GM06990 (cell line): ENCODE measurements at places on chromosomes 7 and 10.

DNA sequence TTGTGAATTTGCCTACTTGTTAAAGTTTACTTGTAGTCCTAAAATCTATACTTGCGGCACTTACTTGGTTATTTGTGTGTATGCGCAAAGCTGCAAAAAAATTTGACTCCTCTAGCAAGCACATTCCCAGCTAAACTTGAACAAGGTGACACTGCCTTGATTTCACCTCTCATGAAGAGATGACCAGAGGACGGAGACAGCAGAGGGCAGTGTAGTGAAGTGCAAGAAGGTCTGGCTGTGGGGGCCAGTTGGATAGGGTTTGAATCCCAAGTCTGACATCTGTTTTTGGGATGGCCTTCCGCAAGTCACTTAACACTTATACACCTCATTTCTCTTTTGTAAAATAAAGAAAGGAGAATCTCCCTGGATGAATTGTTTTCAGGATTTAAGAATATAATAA, 15.7 kb downstream of the SLK start:
- DNase-seq = no peak

- peak; percentile 83 for DNase-seq
Observed at GRCh38 chr10:133276435-133277201, at the start of gene ADAM8. Gene ADAM8 (minus strand): TSS chr10:133276868. CDS start chr10:133276817, 51 bp downstream.

- DNase-seq = no peak
Observed at GRCh38 chr7:108581655-108582491, 12.2 kb downstream of the DNAJB9 start.

DNA sequence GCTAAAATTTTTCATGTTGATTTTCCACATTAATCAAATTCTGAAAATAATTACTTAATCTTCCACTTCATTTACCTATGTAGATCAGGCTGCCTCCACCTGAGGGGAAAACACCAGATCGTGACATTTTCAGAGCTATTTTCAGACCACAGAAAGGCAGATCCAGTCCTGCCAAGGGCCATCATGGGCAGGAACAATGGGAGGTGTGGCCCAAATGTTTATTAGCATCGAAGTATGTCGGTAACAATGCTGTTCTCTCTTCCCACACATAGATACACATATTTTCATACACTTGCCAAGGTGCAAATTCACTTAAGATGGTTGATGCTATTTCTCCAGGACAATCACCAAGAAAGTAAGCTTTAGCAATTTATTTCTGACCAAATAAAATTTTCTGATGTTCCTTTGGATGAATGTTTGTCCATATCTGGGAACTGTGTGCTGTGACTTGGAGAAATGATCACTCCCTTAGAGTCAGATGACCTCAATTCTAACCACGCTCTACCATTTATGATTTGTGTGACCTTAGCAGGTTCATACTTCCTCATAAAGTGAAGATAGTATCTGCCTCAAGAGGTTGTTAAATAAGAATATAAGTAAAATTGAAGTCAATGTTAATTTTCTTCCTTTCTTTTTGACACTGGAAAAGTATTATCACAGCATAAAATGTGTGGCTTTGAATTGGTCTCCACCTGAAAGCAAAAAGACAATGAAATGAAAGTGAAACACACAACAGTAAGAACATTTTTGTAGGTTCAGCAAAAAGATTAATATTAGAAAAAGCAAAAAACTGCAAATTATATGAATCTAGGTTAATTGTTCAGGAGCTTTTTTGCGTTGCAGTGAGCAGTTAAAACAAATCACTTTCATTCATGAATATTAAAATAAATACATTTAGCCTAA, 310.4 kb upstream of the PHF14 start:
- DNase-seq = no peak

DNA sequence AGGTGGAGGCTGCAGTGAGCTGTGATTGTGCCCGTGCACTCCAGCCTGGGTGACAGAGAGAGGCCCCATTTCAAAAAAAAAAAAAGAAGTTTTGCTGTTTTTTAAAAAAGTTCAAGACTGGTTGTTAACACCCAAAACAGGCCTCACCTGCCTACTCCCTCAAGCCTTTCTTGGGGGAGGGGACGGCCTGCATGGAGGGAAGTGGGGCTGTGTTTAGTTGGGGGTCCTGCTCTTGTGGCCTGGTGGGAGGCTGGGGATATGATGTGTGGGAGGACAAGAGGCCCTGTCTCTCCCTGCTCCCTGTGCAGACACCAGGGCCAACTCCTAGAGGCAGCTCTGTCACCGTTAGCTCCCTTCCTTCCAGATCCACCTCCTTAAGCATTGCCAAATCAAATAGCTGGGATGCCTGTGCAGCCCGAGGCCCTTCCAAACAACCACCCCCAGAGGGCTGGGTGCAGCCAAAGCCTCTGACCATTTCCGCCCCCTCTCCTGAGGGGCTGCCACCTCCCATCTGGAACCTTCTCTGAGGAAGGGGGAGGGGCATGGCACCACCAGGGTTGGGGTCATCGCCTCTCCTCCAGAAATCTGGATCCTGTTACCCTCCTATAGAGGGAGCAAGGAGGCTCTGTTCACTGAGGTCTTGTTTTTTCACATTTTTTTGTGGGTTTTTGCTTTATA, 32.9 kb upstream of the ANKRD2 start:
- no peak for DNase-seq

- DNase-seq = no peak
Observed at GRCh38 chr10:110789604-110790433, 81.9 kb upstream of the PDCD4 start.

DNA sequence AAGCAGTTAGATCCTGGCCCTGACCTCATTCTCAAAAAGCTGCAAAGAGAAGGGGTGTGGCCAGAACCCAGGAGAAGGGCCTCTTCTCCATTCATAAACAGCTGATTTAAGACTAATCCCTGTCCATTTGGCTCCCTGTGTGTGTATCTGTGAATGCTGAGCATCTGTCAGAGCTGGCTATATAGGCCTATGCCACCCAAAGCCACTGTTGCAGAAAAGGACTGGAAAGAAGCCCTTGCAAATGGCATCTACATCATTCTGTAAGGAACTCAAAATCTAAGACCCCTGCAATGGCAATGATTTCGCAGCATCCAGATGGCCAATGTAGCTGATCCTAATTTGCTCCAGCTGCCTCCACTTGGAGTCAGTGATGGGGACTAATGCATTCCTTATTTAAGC, 384.5 kb downstream of the KCNMA1 start:
- DNase-seq = no peak

GRCh38 chr7:1856161-1856887, 186.2 kb downstream of the ELFN1 start:
- no peak for DNase-seq

DNA sequence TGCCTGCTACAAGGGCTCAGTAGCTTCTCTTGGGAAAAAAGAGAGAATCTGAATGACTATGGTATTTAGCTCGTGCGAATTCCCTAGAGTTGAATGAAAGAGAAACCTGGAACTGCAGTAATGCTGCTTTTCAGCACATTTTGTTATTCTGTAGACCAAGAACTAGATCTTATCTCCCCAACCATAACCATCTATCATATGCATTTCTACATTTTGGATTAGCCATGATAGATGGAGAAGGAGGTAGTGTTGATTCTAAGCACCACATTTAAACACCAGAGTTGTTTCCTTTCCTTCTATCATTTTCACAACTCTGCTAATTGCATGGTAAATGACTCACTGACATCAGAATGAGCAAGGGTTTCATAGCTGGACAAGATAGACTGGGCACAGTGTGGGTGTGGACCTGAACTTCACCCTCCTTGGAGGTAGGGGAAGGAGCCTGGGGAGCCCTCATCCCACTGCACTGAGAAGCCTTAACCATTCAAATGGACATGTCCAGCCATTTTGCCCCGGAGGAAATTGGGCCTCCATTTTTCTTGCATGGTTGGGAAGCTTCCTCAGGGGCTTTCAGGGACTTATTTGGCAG, 55.3 kb upstream of the BMPER start:
- no peak for DNase-seq

DNA sequence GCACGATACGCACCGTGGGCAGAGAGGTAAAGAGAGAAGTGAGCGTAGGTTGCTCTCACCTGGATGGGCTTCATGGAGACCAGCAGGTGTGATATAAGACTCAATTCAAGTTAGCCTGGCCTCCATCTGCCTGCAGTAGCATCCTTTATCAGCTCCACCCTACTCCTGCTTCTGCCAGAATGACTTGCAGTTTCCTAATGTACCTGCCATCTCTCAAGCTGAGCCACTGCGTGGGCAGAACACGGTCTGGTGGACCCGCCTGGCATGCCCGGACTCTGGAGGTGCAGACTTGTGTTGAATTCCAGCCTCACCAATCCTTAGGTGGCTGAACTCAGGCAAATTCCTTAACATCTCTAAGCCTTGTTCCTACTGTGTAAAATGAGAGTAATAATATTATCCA, 64.3 kb downstream of the STEAP1B start:
- DNase-seq = no peak

DNA sequence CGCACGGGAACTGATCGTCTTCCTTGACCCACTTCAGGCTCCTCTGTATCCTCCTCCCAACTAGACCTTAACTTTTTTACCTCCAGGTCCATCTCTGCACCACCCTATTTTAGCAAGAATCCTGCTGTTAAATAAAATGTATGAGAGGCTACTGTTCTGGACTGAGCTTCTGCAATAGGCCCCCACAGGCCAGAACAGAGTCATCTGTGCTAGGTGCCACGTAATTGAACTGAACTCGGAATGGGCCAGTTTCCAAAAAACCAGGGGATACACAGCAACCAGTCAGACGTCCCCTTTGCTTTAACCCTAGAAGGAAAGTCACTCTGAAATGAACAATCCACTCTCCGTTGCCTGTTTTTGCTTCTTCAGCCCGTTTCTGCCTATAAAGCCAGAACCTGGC, 71.3 kb downstream of the CHST15 start:
- no peak for DNase-seq

DNA sequence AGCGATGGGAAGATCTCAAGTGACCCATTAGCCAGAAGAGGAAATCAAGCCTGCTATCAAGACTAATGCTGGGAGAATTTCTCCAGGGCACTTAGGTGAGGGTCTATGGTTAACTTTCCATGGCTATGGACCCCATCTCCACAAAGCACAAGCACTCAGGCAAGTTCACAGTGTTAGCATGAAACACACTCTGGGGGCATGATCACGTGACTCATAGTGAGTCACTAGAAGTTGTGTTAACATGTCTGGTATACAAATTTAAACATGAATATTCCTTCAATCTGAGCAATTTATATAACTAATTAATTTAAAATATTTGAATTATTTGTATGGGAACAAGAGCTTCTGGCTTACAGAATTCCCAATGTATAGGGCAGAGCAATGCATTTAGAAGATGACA, 131.8 kb downstream of the FAM204A start:
- no peak for DNase-seq

- no peak for DNase-seq
Observed at GRCh38 chr10:5490032-5490431, 9.3 kb downstream of the CALML5 start.

DNA sequence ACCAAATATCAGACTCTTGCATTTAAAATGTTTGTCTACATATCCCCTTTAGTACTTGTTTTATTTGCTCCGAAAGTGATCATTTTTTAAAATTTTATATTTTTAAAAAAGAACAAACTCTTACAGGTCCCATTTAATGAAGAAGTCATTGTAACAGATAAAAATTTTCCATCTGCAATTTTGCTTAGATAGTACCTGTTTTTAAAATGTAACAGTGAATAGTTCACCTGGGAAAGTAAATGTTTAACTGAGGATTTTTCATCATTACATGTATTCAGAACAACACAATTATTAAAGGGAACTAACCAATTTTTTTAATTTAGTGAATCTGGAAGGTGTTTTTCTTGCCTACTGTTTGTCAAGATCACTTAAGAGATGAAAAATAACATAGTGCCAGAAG, 1099.5 kb upstream of the PHF14 start:
- DNase-seq = no peak

GRCh38 chr7:106369352-106369751, 84.6 kb upstream of the NAMPT start:
- no peak for DNase-seq

DNA sequence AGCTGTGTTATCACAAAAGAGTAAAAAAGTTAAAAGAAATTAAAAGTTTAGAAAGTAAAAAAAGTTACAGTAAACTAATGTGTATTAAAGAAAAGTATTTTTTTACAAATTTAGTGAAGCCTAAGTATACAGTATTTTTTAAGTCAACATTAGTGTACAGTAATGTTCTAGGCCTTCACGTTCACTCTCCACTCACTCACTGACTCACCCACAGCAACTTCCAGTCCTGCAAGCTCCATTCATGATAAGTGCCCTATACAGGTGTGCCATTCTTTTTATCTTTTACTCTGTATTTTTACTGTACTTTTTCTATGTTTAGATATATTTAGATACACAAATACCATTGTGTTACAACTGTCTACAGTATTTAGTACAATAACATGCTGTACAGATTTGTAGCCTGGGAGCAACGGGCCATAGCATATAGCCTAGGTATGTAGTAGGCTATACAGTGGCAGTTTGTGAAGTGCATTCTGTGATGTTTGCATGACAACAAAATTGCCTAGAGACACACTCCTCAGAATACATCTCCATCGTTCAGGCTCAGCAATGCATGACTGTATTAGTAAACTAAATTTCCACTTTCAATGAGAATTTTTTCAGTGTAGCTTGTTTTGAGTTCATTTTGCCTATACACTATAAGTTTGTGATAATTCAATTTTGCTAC, 539.9 kb upstream of the C7orf33 start:
- no peak for DNase-seq

DNA sequence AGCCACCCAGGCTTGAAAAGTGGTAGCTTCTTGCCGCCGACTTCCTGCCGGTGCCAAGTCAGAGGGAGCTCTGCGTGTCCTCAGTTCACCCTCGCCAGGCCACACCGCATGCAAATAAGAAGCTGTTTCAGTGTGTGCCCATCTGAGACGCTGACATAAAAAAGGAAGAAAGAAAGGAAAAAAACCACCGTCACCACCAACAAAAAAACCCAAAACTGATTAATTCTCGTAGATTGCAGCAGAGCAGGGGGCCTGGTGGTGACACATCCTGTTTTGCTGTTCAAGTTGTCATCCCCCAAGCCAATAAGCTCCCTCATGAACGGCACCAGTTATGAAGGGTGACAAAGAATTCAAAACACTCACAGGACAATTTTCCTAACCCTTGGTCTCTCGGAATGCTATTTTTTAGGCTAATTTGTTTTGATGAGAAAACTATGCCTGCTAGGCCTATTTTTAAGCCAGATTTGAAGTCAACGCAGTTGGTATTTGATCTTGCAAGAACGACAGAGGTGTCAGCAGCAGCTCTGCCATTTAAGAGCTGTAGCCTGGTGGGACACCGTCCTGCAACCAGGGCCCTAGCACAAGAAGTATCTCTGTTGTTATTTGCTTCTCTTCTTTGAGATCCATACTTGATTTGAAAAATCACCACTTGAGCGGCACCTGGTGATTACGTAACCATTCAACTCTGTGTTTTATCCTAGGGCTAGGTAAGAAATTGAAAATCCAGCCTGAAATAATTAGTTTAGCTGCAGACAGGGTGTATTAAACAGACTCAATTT, 145.6 kb downstream of the PFKFB3 start:
- DNase-seq = peak; percentile 72

- no peak for DNase-seq
Observed at GRCh38 chr7:80047856-80048459, 86.7 kb upstream of the GNAI1 start.

DNA sequence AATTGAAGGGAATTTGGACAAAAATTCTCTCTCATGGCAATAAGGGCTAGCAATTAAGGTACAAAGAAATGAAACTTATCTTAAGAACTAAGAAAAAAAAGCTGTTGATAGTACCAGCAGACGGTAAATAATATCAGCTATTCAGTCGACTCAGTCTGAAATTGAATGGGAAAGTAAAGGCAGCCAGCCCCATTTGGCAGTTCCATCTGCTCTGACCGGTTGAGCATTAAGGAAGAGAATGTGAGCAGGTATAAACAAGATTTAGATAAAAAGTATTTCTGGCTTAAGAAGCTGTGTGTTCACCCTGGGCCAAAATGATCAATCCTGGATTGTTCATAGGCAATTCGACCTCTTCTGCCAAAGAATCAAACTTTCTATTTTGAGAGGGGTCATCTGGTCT, 154.6 kb upstream of the NPVF start:
- no peak for DNase-seq
